Hepatocyte (in vitro differentiated cells): ENCODE measurements at places on chromosomes 5 and 9. TPM values are rescaled to one million over a fixed set of nuclear protein-coding genes. Genes with fewer than 3 reads are reported as not detected.
A peak's percentile ranks its signal among the peaks of the same experiment; 100 is the strongest.

Gene CHSY3
- total RNA-seq, result 22.4 and 23.6 TPM in 2 replicates

Gene ABL1
- 44.5 and 46.6 TPM in 2 replicates for total RNA-seq

Gene ARL14EPL
- total RNA-seq, result 0.07 TPM in 1 of 2 replicates, not detected in the other

Gene SEMA5A
- 21.7 and 27.0 TPM in 2 replicates for total RNA-seq

GRCh38 chr9:133967024-133967741 lies 24.9 kb downstream of the VAV2 start:
- no peak overlapping the region for H3K27ac ChIP-seq
- no peak overlapping the region for H3K4me3 ChIP-seq
- peaks cover 19% of the 10 kb centered on the region for H3K4me1 ChIP-seq
- DNase-seq, result no peak

DNA sequence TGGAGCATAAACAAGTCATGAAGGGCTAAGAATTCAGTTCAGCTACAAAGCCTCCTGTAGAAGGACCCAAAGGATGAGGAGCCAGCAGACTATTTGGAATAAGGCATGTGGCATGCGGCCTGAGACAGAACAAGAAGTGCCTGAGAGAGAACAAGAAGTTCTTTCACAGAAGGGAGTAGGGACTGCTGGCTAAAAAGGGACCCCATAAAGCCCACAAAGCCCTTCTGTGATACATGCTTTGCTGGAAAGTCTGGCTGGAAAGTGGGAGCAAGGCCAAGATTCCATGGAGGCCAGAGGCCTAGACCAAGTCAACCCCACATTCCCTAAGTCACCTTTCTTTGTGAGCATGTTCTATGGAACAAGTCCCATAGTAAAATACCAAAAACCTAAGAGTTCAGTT lies 35.9 kb upstream of the UBAP2 start:
- H3K4me1 ChIP-seq, result no peaks in the 10 kb centered on the region
- no peak overlapping the region for H3K4me3 ChIP-seq
- peak overlapping the region; percentile 60 for H3K27ac ChIP-seq

GRCh38 chr9:90991953-90992352 lies 190.3 kb downstream of the SYK start:
- no peaks in the 10 kb centered on the region for H3K4me1 ChIP-seq
- no peaks in the 10 kb centered on the region for H3K36me3 ChIP-seq
- H3K4me3 ChIP-seq, result no peak overlapping the region
- no peaks in the 10 kb centered on the region for H3K27me3 ChIP-seq
- peak overlapping the region; percentile 11 for H3K27ac ChIP-seq
- no peak for DNase-seq

GRCh38 chr9:75438716-75439115 lies 350.4 kb downstream of the OSTF1 start:
- H3K27me3 ChIP-seq, result no peaks in the 10 kb centered on the region
- no peaks in the 10 kb centered on the region for H3K36me3 ChIP-seq
- no peak overlapping the region for H3K4me3 ChIP-seq
- no peak overlapping the region for H3K27ac ChIP-seq

- H3K4me3 ChIP-seq, result no peak overlapping the region
- H3K36me3 ChIP-seq, result no peaks in the 10 kb centered on the region
- H3K27me3 ChIP-seq, result no peaks in the 10 kb centered on the region
- H3K4me1 ChIP-seq, result peaks cover 70% of the 10 kb centered on the region
- H3K27ac ChIP-seq, result peak overlapping the region; percentile 18
- no peak for DNase-seq
Measured at GRCh38 chr9:131405858-131406537, 12.1 kb downstream of the PRRC2B start.

GRCh38 chr5:307306-307705 lies 14.2 kb upstream of the AHRR start:
- H3K36me3 ChIP-seq, result no peaks in the 10 kb centered on the region
- H3K4me3 ChIP-seq, result no peak overlapping the region
- H3K27me3 ChIP-seq, result no peaks in the 10 kb centered on the region

DNA sequence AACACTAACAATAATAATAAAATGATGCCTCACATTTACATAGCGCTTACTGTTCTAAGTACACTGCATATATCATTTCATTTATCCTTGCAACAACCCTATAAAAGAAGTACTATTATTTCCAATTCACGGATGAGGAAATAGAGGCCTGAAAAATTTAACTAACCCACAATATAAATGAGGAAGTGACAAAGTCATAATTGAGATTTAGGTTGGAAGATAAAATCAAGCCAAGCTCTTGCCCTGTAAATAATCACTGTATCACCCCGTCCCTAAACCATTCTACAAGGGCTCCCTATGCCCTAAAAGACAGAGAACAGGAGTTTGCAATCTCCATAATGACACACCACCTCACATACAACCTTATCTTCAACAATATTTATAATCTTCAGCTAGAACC lies 49.6 kb downstream of the STRBP start:
- DNase-seq, result no peak
- no peak overlapping the region for H3K27ac ChIP-seq
- H3K4me3 ChIP-seq, result no peak overlapping the region
- no peaks in the 10 kb centered on the region for H3K36me3 ChIP-seq
- no peaks in the 10 kb centered on the region for H3K4me1 ChIP-seq

GRCh38 chr5:33524476-33524875 lies 83.7 kb downstream of the TARS1 start:
- H3K36me3 ChIP-seq, result no peaks in the 10 kb centered on the region
- H3K4me1 ChIP-seq, result no peaks in the 10 kb centered on the region
- H3K27me3 ChIP-seq, result no peaks in the 10 kb centered on the region
- no peak overlapping the region for H3K27ac ChIP-seq
- DNase-seq, result no peak

- no peak for DNase-seq
- H3K4me3 ChIP-seq, result no peak overlapping the region
- no peaks in the 10 kb centered on the region for H3K27me3 ChIP-seq
- H3K27ac ChIP-seq, result no peak overlapping the region
- H3K36me3 ChIP-seq, result no peaks in the 10 kb centered on the region
Measured at GRCh38 chr5:10838038-10838437, 77.0 kb upstream of the DAP start.

DNA sequence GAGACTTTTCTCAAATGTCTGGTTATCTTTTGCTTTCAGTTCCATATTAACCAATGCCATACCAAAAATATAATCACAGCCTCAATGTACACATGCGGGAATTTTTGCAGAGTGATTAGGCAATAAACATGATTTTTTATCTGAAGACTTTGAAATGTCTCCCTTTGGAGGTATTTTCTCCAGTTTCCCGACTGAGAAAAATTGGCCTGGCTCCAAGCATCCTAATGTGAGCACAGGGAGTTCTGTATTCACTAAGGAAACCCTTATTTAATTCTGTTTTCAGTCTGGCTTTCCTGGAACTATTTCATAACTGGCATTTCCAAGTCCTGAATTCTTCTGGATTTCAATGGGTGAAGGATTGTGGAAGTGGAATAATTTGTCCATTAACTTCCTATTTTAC lies 8.5 kb downstream of the HCN1 start:
- H3K27ac ChIP-seq, result no peak overlapping the region
- no peaks in the 10 kb centered on the region for H3K27me3 ChIP-seq
- DNase-seq, result no peak
- no peaks in the 10 kb centered on the region for H3K4me1 ChIP-seq

DNA sequence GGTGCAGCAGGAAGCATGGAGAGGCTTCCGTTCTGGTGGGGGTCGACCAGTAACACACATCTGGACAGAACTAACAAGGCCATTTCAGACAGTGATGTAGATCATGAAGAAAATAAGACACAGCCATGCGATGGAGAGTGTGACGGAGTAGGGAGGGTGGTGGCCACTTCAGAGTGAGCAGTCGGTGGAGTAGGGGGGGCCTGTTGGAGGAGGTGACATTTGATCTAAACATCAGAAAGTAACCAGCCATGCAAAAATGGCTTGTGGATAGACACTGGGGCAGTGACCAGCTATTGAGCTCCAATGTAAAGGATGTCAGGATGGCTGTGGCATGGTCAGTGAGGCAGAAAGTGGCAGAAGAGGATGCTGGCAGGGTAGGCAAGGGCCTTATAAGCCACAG lies 65.9 kb downstream of the PPARGC1B start:
- H3K4me3 ChIP-seq, result no peak overlapping the region
- H3K27me3 ChIP-seq, result no peaks in the 10 kb centered on the region
- no peak overlapping the region for H3K27ac ChIP-seq
- no peak for DNase-seq
- H3K4me1 ChIP-seq, result peaks cover 13% of the 10 kb centered on the region

DNA sequence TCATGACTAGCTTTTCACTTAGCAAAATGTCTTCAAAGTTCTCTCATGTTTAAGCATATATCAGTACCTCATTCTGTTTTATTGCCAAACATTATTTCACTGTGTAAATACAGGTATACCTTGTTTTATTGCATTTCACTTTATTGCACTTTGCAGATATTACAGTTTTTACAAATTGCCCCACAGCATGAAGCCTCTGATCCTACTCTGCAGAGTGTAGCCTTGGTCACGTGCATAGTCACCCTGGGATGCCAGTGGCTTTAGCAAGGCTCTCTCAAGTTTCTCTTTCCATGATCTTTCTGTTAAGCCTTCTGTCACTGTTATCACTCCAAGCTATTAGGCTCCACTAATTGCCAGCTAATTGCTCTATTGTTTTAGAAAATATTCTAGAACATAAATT lies 182.2 kb upstream of the GRIA1 start:
- DNase-seq, result peak; percentile 45
- no peaks in the 10 kb centered on the region for H3K27me3 ChIP-seq
- no peaks in the 10 kb centered on the region for H3K4me1 ChIP-seq
- no peak overlapping the region for H3K4me3 ChIP-seq

DNA sequence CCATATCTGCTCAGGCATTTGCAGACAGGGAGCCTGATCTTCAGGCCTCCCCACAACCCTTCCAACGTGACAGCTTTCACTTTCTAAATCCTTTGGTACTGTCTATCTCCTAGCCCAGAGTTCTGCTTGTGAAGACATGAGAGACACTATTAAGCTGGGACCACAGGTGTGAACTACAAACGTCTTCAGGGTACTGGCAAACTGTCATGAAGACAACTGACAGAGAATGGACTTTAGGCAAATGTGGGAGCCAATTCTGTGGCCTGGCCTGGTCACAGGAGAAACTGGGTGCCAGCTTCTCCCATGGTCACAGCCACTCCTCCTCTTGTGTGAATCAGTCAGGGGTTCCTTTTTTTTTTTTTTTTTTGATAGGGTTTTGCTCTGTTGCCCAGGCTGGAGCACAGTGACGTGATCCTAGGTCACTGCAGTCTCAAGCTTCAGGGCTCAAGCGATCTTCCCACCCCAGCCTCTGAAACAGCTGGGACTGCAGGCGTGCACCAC lies 10.4 kb downstream of the TRIM14 start:
- H3K27me3 ChIP-seq, result no peaks in the 10 kb centered on the region
- H3K36me3 ChIP-seq, result no peaks in the 10 kb centered on the region
- DNase-seq, result no peak
- H3K4me1 ChIP-seq, result no peaks in the 10 kb centered on the region
- no peak overlapping the region for H3K27ac ChIP-seq
- H3K4me3 ChIP-seq, result no peak overlapping the region

DNA sequence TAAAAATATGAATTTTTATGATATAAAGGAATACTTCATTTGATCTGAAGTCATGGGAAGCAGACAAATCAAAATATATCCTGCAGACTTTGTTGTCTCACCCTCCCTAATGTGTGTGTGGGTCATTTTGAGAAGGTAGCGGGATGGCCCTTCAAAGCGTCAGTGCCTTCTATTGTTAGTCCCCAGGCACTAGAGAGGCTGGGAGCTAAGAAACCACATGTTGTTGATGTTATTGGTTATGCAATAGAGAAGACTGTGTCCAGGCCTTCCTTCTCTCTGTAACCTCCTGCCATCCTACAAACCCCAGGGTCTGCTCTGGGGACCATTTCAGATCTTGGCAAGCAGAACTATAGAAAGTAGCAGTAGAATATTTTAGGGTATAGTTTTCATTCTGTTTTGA lies 94.7 kb downstream of the NLN start:
- no peak for DNase-seq
- peak overlapping the region; percentile 93 for H3K27ac ChIP-seq
- H3K36me3 ChIP-seq, result no peaks in the 10 kb centered on the region
- no peak overlapping the region for H3K4me3 ChIP-seq

DNA sequence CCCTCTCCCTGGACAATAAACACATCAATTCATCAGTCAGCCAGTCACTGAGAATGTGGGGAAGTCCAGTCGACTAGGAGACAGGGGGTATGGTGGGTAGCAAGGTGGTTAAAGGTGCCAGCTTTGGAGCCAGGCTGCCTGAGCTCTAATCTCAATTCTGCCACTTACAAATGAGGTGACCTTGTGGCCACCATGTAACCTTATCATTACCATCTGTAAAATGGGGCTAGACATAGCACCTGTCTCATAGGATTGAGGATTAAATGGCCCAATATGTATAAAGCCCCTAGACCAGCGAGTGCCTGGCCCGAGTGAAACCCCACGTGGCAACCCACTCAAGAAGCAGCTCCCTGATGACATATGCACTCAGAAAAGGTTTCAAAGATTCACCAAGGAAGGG lies 73.3 kb upstream of the TBC1D2 start:
- H3K4me1 ChIP-seq, result peaks cover 4% of the 10 kb centered on the region
- no peak for DNase-seq
- H3K36me3 ChIP-seq, result no peaks in the 10 kb centered on the region
- no peak overlapping the region for H3K4me3 ChIP-seq
- H3K27me3 ChIP-seq, result no peaks in the 10 kb centered on the region
- no peak overlapping the region for H3K27ac ChIP-seq
